ENCODE measurements at places on chromosomes 5 and 9.
A peak's percentile ranks its signal among the peaks of the same experiment; 100 is the strongest.

- DNase-seq: no peak
These were observed 45.9 kb upstream of the CEMIP2 start for GRCh38 chr9:71814226-71814625.

DNA sequence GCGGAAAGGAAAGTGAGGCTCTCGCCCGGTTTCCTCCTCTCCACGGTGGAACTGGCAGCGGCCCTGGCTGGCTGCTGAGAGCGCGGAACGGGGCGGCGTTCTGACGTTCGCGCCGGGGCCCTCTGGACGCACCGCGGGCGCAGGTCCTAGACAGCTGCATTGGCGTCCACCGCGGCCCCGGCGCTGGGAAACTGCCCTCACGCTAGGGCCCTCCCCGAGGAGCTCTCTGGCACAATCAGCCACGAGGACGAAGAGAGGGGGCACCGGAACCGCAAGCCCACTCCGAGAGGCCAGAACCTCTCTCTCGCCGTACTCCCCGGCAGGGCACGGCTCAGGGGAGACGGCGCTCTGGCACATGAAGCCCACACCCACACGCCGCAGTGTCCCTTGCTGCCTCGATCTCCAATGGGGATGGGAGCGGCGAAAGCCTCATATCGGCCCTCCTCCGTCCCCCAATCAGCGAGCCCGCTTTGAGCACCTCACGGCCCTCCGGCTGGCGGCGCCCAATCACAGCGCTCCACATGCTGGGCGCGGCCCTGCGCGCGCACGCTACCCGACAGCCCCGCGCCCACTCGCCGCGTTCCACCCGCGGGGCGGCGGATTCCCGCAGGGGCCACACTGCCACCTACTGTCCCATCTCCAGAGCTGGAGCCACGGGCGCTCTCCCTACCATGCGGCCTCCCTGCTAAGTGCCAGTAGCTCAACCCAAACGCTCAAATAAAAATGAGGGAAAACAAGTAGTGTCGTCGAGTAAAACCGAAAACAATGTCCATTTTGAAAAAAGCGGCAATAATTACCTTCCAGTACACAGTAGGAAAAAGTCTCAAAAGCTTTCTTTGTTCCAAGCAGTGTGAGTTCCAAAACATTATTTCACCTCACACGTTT, 11.8 kb downstream of the MRPS27 start:
- DNase-seq: peak; percentile 95

DNA sequence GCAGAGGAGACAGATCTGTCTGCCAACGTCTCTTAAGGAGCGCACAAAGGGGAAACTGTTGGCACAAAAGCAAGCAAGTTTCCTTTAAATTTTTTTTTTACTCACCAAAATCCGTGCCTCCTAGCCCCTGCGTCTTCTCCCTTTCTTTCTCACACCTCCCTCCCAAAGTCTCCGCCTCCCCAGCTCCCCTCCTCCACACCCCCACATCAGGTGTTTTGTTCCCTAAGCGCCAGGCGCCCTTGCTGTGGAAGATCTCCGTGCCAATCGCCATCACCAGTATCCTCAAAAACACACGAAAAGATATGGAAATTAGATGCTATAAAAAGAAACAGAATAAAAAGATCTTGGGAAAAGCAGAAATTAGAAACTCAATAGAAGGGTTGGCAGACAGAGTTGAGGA, 87.6 kb downstream of the DRD1 start:
- no peak for DNase-seq

DNA sequence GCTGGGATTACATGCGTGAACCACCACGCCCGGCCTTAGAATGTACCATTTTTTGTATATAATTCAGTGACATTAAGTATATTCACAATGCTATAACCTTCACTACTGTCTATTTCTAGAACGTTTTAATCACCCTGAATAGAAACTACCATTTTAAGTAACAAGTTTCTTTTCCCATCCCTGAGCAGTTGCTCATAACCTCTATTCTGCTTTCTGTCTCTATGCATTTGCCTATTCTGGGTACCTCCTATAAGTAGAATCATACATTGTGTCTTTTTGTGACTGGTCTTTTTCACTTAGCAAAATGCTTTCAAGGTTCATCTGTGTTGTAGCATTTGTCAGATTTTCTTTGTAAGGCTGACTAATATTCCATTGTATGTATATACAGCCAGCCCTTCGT, 39.9 kb downstream of the DDX46 start:
- DNase-seq: no peak

DNA sequence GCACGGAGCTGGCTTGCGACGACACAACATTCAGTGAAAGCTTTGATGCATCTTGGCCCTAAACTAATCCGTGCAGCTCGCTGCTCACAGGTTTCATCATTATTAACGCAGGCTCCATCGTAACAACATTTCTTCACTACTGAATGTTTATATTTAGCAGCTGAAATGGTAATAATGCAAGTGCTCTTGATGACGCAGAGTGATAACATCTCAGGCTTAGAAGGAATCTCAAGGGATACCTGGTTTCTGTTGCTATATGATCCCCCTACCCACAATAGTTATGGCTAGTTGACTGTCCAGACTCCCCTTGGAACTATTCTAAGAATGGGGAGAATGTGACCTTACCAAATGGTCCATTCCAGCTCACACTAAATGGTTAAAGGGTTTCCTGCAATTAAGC, 36.2 kb downstream of the C5 start:
- DNase-seq: no peak

DNA sequence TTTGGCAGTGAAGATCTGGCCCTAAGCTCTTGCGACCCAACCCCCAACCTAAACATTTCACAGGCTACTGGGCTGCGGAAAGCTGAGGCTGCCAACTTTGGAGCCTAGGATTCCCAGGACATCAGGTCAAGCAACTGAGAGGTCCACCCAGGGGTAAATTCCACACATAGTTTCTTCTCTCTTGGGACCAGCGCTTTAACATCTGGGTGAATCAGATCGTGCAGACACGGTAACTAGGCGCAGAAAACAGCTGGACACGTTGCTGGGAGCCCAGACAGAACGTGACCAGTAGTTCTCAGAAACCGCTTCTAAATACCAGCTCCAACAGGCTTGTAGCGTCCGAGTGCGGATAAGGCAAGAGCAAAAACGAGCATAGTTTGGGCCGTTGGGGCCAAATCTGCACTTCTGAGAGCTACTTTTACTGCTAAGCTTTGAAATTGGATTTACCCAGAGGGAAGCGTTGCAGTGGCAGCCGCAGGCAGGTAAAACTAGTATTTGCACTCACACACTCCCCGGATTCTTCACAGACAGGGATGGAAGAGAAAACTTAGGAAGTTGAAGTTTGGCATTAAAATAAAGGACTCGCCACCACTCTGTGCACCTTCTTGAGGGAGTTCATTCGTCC, 11.8 kb downstream of the ITGA1 start:
- DNase-seq: no peak

GRCh38 chr5:136768457-136768856, 403.1 kb upstream of the TRPC7 start:
- no peak for DNase-seq

DNA sequence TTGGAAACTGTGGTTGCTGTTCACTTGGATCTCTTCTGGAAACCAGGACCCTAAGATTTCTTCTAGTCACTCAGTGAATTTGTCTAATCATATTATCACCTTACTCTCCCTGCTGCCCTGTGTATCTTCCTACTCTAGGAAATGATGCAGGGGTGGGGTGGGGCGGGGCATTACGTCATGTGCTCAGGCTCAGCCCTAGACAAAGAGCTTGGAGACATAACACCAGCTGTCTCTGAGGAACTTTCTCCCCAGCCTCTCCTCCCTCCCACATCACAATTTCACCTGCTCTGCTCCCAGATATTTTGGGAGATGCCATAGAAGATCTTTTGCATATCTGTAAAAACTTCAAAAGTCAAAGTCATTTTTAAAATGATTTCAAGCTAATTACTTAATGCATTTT, 470.4 kb downstream of the ZSWIM6 start:
- no peak for DNase-seq

All from activated B cell treated with CpG ODN at 0.5 μM for 24 hours (primary cell).